ENCODE measurements at places on chromosomes 2 and 18. TPM values are rescaled to one million over a fixed set of nuclear protein-coding genes. Genes with fewer than 3 reads are reported as not detected.
A peak's percentile ranks its signal among the peaks of the same experiment; 100 is the strongest.

- DNase-seq = no peak
Observed at GRCh38 chr2:12442476-12442847, 274.3 kb upstream of the TRIB2 start.

DNA sequence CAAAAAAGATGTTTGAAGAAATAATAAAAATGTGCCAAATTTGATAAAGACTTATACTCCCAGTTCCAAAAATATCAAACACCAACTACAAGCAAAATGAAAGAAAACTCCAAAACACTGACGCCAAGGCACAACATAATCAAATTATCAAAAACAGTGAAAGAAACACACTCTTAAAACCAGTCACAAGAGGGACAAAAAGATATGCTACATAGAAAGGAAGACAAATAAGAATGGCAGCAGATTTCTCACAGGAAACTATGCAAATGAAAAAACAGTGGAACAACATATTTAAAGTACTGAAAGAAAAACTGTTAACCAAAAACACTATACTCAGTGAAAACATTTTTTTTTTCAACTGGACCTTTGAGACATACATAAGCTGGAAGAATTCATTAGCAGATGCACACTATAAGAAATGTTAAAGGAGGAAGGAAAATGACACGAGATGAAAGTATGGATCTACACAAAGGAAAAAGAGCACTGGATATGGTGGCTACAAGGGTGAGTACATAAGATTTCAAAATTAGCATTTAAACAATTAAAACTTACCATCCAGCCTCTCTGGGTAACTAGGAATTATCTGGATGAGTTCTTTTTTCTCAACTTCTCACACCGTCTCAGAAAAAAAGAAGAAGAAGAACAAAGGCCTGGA is 94.0 kb upstream of the ACVR1C start:
- DNase-seq = no peak

GRCh38 chr2:196176142-196176738 is 4.9 kb upstream of the STK17B start:
- DNase-seq = no peak

- DNase-seq = no peak
Observed at GRCh38 chr2:144629935-144630334, 110.0 kb upstream of the ZEB2 start.

DNA sequence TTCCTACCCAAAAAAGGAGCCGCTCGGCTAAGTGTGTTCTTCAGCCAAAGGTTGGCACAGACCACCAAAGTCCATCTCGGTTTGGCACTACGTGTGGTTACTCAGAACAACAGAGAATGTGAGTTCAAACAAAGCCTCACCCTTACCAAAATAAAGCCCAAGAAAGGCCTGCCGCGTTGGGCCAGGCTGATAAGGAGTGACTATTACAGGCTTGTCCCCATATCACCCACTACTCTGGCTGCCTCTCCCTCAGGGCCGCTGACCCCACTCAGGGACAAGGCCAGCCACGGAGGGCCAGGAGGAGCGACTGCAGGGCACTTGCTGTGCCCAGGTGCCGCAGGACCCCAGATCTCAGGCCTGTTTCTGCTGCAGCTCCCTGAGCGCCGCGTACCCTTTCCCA is 13.8 kb downstream of the HS1BP3 start:
- DNase-seq = no peak

DNA sequence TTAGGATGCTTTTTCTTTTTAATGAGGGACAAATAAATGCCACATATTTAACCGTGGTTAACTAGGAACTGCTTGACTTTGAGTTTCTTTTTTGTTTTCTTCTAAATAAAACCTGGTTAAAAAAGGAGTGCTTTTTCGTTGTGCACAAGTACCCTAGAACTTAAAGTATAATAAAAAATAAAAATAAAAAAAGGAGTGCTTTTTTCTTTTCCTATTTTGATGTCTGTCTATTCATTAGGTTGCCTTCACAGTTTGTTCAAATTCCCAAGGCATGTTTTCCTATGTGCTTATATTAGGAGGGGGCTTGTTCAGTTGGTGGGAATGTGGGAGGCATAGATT is 4.4 kb downstream of the FOSL2 start:
- DNase-seq = no peak

- DNase-seq = no peak
Observed at GRCh38 chr18:3605954-3606443, 156.0 kb downstream of the TGIF1 start.

DNA sequence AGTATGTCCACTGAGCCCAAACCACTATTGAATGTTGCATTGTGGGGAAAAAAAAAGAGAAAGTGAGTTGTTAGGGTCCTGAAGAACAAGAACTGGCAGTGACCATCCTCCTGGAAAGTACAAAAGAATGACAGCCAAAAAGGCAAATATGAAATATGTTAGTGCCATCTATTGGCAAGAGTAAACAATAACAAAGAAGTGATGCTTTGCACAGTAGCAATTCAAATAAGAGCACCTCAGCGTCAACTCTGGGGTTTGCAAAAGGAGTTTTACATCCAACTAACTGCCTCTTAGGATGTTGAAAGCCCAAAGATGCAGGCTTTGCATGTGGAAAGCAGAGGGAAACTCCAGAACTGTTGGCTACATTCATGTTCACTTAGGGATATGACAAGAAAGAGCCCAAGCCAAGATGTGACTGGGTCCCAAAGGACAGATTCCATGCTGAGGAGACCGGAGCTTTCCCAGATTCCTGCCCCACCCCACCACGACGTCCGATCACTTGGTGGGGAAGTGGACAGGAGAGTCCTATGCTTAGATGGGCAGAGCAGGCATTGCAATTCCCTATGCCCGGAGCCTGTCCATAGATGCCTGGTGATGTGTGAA is 15.6 kb downstream of the TRABD2A start:
- DNase-seq = no peak

DNA sequence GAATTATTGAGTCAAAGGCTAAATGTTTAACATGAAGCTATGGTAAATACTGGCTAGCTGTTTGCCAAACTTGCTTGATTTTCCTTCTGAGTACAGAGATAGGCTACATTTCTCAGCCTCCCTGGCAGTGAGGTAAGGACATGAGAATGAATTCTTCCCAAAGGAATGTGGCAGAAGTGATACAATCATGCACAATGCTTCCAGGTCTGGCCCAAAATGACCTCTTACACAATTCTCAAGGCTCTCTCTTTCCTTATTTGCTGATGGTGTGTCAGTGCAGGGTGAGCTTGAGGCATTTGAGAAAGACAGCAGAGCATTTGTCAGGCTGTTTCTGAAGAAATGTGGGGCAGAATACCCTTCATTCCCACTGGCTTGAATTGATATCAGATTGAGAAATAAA is 95.6 kb upstream of the NABP1 start:
- DNase-seq = peak; percentile 36

DNA sequence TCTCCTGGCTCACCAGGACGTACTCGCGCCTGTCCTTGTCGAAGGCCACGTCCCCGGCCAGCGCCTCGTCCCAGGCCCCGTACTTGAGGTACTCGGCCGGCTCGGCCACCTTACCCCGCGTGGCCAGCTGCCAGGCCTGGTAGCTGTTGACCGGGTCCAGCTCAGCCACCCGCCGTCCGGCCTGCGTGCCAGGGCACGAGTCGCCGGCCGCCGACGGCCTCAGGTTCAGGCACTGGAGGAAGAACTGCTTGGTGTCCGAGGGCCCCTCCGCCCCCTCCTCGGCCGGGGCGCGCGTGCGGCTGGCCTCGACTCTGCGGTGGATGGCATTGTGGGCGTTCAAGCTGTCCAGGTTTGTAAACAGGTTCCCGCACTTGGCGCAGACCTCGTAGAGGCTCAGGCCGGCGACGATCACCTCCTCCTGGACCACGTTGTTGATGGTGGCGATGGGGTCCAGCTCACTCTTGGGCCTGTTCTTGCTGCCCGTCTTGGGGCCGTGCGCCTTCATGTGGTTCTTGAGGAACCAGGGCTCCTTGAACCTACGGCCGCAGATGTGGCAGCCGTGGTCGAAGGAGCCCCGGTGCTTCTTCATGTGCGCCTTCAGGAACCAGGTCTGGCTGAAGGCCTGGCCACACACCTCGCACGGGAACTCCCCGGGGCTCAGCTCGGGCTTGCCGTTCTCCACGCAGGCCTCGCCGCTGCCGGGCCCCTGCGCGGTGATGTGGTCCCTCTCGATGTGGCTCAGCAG is 53.2 kb downstream of the ZNF516 start:
- no peak for DNase-seq

DNA sequence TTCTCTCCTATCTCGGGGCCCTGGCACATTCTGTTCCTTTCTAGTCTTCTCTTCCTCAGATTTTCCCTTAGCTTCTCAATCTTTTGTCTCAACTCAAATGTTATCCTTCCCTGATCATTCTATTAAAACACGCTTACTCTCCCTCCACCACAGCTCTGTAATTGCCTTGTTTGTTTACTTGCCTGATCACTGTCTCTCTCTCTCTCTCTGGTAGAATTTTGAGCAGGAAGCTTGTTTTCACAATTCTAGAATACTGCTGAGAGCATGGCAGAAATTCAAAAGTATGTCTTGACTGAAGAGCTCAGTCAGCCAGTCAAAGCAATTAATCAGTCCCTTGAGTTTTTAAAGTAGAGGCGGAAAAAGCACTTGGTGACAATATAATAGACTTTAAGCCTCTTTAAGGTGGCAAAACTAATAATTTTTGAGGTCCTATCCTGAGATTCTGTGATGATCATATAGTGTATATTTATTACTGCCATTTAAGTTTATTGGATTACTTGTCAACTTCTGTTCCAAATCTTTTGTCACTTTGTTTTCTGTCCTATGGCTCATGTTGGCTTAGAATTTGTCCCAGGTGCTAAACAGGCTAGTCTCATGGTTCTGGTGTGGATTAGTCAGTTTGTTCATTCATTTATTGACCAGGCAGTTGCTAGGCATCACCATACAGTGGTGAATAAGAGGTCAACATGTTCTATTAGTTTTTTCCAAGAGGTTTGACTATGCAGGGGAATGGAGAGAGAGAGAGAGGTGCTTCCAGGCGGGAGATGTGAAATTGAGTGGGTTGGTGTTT is 2.3 kb downstream of the PSMD1 start:
- DNase-seq = no peak

MLPH gene
- polyA plus RNA-seq = 15.5 TPM

PRLH gene
- polyA plus RNA-seq = not detected

MC2R gene
- polyA plus RNA-seq = not detected

FAM161A gene
- 1.6 TPM for polyA plus RNA-seq

CFC1 gene
- not detected for polyA plus RNA-seq

PPP1R1C gene
- polyA plus RNA-seq = 0.41 TPM

TFCP2L1 gene
- not detected for polyA plus RNA-seq
